Daoy (cell line): ENCODE measurements at places on chromosomes 1 and 21. TPM values are rescaled to one million over a fixed set of nuclear protein-coding genes. Genes with fewer than 3 reads are reported as not detected.
A peak's percentile ranks its signal among the peaks of the same experiment; 100 is the strongest.

Gene ADAMTS5
- total RNA-seq: 2.4 and 3.1 TPM in 2 replicates

Gene SV2A
- total RNA-seq: 8.8 and 9.0 TPM in 2 replicates

DNA sequence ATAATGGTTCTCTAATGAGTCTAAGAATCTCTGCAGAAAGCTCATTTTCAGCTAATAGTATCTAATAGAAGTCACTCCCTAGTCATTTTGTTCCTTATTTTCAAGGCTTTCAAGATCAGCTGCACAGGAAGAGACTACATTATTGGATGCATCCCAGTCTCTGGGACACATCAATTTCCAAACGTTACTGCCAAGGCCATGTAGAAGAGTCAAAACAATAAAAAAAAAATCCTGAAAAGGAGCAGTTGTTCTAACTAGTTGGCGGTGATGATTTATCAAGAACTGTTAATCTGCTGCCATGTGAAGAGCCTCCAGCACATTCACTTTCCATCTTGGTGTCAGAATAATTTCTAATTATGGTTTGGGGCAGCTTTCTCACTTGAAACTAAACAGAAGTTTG, 5.7 kb downstream of the DDAH1 start:
- DNase-seq: no peak

- no peak for DNase-seq
These were observed 47.4 kb upstream of the C21orf91 start for GRCh38 chr21:17866590-17866989.

DNA sequence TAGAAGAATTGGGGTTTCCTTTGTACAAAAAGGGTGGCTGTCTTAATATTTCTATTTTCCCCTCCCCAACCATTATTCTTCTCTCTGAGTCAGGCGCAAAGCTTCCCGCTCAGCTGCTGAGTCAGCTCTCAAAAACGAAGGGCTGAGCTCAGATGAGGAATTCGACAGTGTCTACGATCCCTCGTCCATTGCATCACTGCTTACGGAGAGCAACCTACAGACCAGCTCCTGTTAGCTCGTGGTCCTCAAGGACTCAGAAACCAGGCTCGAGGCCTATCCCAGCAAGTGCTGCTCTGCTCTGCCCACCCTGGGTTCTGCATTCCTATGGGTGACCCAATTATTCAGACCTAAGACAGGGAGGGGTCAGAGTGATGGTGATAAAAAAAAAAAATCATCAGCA, 3.0 kb upstream of the TUFT1 start:
- DNase-seq: peak; percentile 93

GRCh38 chr21:31218830-31219608, 125.0 kb downstream of the TIAM1 start:
- DNase-seq: peak; percentile 85
